Activated CD4-positive, alpha-beta T cell treated with anti-CD3 and anti-CD28 coated beads, Interleukin-2, amount 10 ng/mL, durations not matched to agents 7 days and 5 days (primary cell): ENCODE measurements at places on chromosomes 1 and 21. TPM values are rescaled to one million over a fixed set of nuclear protein-coding genes. Genes with fewer than 3 reads are reported as not detected.

Gene SNX7
- not detected for total RNA-seq

Gene SPRR2E
- not detected for total RNA-seq

Gene KCNE1
- total RNA-seq: 0.19 TPM

Gene BROX
- total RNA-seq: 55.5 TPM

Gene NUDT4B
- 0.52 TPM for total RNA-seq

Gene SHISAL2A
- total RNA-seq: 8.2 TPM

Gene PDC
- total RNA-seq: not detected

Gene RUNX3
- total RNA-seq: 125 TPM

Gene YIPF1
- 16.3 TPM for total RNA-seq

Gene MYOG
- total RNA-seq: not detected

Gene ZBTB21
- total RNA-seq: 22.6 TPM

Gene RGS2
- 3.4 TPM for total RNA-seq

Gene C1orf185
- not detected for total RNA-seq

Gene BRDT
- not detected for total RNA-seq

Gene WASF2
- total RNA-seq: 143 TPM

Gene CFAP126
- not detected for total RNA-seq

Gene PLA2G2D
- not detected for total RNA-seq

Gene EPHB2
- total RNA-seq: not detected

Gene ABCG1
- total RNA-seq: 10.2 TPM

Gene IGSF9
- total RNA-seq: not detected

Gene TMIGD3
- not detected for total RNA-seq

Gene EVI5
- 0.52 TPM for total RNA-seq

Gene DPT
- not detected for total RNA-seq

Gene CTSE
- not detected for total RNA-seq

Gene ADCY10
- total RNA-seq: not detected

Gene ETV3L
- not detected for total RNA-seq

Gene CNKSR1
- total RNA-seq: 6.4 TPM

Gene UQCRH
- 273 TPM for total RNA-seq

Gene RGS8
- not detected for total RNA-seq

Gene REN
- not detected for total RNA-seq

Gene USP16
- total RNA-seq: 39.9 TPM

Gene RXFP4
- not detected for total RNA-seq

Gene HFM1
- total RNA-seq: not detected

Gene VTCN1
- total RNA-seq: not detected

Gene GBP6
- 0.27 TPM for total RNA-seq

Gene KANK4
- total RNA-seq: not detected

Gene C1orf174
- 31.1 TPM for total RNA-seq

Gene DMRTA2
- total RNA-seq: not detected

Gene SMPDL3B
- 0.21 TPM for total RNA-seq

Gene COA7
- 10.8 TPM for total RNA-seq

Gene OR2T2
- not detected for total RNA-seq

Gene CERS2
- 173 TPM for total RNA-seq

Gene PDZK1IP1
- total RNA-seq: not detected

Gene EFNA3
- 2.3 TPM for total RNA-seq

Gene CSF3R
- total RNA-seq: 0.29 TPM

Gene MIXL1
- total RNA-seq: not detected

Gene CFAP107
- not detected for total RNA-seq

Gene CCDC185
- not detected for total RNA-seq
